ENCODE measurements at places on chromosomes 1 and 21.

- no peak for DNase-seq
These were observed 23.8 kb downstream of the EIF2D start for GRCh38 chr1:206588492-206588891.

DNA sequence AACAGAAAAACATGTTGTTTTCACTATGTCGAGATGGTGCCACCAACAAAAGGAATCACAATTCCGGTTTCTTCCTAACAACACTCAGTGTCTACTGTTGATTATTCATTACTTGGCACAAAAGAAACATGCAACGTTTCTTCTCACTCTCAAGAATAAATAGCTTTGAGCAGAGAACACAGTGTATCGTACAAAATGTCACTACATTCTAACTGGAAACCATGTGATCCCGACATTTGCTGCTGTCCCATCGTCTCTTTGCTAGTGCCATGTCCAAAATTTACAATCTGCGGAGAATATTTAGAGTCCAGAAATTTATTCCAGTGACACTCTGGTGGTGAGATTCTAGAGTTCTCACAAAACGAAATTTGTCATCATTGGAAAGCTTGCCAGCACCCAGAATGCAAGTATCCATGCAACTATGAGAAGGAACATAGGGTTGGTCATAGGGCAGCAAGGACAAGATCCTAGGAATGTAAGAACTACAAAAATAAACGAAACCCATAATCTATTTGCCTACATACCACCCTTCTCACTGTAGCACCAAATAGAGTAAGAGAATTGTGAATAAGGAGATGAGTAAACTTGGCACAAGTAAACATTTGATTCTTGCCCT, 505.1 kb downstream of the LTN1 start:
- DNase-seq, result no peak

DNA sequence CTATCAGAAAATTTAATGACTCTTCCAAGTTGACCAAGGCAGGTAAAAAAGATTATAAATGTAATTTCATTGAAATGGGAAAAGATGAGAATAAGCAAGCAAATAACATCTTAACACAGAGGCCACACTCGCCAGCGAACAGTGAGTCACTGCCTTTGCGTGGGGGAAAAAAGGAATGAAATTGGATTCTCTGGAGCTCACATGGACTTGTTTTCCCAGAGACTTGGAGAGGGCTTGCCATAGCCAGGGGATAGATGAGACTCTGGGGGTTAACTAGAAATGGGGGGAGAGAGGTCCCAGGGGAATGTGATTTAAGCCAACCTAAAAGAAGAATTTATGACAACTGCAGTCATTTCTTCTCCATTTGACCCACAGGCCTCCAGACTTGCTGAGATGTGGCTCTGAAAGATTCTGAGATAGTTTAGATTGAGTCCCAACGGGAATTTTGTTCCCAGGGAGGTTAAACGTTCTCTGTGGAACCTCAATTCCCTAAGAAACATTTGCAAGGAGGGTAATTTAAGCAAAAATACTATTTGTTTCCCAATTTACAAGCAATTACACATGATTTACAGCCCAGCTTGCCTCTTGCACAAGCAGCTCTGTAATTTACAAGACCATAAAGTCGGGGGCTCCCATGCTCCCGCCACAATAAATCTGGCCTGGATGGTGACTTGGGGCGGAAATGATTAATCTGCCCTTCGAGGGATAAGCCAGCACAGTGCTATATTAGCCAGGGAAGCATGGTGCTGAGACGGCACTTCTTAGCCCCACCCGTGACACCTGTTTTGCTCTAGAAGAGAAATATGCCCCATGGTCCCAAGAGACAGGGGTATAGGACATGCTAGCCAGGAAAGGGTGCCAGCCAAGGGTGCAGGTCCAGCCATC, 68.8 kb downstream of the GRIK3 start:
- DNase-seq, result no peak

DNA sequence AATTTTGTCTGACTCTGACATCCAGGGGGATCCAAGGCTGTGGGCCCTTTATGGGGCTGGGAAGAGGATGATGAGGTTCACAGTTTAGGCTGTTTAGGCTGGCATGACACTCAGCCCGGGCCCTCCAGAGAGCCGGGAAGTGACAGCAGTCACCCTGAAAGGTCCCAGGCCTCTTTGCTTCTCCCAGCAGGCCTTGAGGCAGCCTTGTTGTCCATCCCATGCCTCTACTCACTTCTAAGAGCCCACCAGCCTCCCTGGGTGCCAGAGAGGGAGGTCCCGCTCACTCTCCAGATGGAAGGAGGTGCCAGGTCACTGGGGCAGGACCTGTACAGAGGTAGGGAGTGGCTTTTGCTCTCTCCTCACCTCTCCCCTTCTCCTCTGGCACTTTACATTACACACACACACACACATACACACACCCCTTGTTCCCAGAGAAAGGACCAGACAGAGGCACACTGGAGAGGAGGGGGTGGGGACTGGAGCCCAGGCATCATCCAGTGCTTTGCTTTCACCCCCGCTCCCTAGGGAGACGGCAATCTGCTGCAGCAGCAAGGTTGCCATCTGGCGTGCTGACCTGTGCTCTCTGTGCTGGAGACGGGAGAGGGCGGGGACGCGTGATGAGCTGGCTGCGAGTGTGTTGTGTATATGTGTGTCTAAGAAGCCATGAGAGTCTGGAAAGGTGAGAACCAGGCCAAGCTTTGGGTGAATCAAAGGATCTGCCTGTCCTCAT, 4.6 kb downstream of the KLHDC8A start:
- DNase-seq, result no peak

- DNase-seq, result no peak
These were observed 2.6 kb downstream of the PRDM2 start for GRCh38 chr1:13702425-13703127.

DNA sequence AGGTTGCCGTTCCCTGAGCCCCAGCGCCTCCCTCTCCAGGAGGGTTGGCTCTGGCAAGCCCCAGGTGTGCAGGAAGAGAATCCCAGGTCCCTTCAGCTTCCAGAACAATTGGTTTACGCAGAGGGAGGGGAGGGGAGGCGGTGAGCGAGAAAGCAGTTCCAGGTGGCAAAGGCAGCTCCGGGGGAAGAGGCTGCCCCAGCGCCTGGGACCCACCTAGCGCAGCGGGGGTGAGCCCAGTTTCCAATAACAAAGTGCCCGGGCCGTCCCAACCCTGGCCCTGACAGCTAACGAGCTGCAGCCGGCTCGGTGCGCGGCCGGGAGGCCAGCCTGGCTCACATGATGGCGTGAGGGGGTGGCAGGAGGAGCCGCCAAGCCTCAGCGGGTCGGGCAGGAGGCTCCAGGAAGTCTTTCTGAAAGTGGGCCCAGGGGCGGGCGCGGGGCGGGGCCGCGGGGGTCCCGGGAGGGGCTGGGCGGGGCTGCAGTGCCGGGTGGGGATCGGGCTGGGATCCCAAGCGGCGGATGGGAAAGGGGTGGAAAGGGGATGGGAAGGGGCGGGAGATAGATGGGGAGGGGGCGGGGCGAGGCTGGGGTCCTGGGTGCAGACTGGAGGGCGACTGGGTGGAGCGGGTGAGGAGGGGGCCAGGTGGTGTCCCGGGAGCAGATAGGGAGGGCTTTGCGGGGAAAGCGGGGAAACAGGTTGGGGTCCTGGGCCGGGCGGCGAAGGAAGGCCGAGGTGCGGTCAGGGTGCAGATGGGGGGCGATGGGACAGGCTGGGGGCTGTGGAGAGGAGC, 22.8 kb downstream of the DHRS3 start:
- peak; percentile 84 for DNase-seq

DNA sequence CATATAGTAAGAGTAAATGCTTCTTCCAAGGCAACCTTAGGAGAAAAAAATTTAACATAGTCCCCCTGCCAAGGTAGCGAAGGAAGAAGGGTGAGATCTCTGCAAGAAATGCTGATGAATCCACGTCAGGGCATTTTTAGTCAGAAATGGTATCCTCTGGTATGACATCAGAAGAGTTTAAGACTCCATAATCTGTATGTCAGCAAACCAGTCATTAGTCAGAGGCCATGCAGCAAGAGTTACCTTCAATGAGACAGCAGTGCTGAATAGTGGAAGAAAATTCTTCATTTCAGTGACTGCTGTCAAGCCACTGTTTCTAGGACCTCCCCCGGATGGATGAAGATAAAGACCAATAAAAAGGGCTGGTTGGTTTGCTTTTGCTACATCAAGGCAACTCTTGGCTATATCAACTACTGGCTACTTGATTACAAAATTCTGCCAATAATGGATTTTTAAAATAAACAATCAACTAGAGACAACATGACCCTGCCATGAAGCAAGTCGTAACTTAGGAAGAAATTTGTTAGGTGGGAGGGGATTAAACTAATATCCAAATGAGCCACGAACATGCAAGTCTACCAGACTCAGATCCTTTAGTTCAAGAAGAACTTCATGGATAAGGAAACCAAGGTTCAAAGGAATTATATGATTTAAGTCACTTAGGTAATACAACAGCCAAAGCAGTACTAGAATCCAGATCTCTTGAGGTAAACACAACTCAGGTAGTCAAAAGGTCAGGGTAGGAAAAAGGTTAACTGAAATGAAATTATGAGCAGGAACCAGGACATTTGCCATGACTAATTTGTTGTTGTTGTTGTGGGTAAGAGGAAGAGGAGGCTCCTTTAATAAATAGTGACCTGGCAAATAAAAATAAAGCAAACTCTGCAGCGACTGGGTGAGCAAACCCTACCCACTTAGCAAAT, 25.6 kb upstream of the GUCA2A start:
- DNase-seq, result no peak

DNA sequence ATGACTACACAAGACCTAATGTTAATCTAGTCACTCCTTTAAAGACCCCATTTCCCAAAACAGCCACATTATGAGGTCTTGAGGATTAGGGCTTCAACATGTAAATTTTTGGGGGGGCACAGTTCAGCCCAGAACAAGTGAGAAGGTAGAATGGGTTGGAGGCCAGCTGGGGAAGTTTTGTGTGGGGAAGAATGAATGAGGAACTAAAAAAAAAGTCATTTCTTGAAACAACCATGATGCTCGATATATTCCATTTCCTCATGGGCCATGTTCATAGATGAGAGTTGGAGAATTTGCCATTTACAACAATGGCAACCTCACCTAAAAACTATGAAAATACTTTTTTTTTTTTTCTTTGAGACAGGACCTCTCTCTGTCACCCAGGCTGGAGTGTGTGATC, 14.5 kb downstream of the NLRP3 start:
- no peak for DNase-seq

GRCh38 chr1:222465211-222466041, 82.5 kb downstream of the HHIPL2 start:
- DNase-seq, result peak; percentile 90

- DNase-seq, result no peak
These were observed 896 bp downstream of the LYSMD1 start for GRCh38 chr1:151164732-151165280.

GRCh38 chr21:15462092-15462491, 267.7 kb upstream of the USP25 start:
- DNase-seq, result no peak

GRCh38 chr1:18883636-18884418, 18.5 kb downstream of the ALDH4A1 start:
- peak; percentile 63 for DNase-seq

GRCh38 chr1:47934243-47934805, 62.9 kb downstream of the TRABD2B start:
- DNase-seq, result peak; percentile 94

DNA sequence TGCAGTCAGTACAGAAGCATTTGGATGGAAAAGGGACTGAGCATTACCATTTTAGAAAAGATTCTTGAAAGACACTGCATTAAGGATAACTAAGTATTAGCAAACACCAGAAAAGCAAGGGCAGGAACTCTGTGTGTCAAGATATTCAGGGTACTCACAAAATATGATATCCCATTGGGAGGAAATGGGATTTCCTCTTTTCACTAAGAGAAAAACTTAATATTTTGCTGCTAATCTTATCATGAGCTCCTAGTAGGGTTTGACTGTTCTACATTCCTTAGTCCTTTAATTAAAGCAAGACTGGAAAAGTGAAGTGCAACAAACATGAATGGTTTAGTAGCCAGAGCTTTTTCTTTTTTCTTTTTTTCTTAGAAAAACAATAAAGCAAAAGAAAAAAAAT, 305.9 kb upstream of the ADGRL4 start:
- no peak for DNase-seq

GRCh38 chr1:221972276-221973235, 230.7 kb upstream of the DUSP10 start:
- no peak for DNase-seq

GRCh38 chr1:59070610-59071009, 226.3 kb upstream of the FGGY start:
- no peak for DNase-seq

GRCh38 chr1:56586502-56586901, 7.1 kb upstream of the PLPP3 start:
- DNase-seq, result no peak

DNA sequence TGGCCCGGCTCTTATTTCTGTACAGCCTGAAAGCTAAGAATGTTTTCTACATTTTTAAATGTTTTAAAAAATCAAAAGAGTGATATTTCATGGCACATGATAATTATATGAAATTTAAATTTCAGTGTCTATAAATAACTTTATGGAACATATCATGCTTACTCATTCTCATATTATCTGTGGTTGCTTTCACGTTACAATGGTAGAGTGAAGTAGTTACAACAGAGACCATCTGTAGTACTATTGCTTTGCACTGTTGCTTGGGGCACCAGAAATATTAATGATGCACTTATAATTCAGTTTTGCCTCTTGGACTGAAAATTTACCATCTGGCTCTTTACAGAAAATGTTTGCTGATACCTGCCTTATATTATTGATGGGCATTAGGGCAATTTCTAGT, 481.6 kb downstream of the PLPP3 start:
- no peak for DNase-seq

DNA sequence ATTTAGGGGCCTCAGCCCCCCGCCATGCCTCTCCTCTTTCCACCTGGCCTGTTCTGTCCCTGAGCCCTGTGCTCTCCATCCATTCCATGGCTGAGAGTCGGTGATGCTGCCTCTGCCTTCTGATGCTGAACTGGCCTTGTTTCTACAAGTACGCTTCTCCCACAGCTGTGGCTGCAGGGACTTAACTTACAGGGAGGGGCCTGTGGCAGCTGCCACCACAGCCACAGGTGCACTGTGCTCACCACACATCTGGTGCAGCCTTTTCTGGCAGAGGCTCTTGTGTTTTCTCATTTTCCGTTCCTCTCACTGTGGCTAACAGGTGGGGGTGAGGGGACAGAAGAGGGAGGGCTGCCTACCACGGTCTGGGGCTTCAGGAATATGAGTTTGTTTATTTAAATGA, 4.2 kb downstream of the FMO1 start:
- no peak for DNase-seq

- no peak for DNase-seq
These were observed 19.7 kb downstream of the BTG2 start for GRCh38 chr1:203325026-203325417.

DNA sequence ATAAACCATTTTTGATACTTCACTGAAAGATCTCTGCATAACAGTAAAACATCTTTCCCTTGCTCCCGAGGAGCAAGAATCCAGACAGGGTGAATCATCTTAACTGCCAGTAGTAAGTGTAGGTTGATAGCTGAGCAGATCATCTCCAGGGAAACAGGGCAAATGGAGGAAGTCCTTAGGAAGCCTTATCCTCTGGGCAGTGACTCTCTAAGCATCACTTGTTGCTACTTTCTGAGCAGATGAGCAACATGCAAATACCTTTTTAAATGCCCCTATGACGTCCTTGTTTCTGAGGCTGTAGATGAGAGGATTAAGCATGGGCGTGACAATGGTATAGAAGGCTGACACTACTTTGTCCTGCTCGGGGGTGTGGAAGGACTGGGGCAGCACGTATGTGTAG, 8.9 kb downstream of the OR2T11 start:
- DNase-seq, result no peak

GRCh38 chr1:183360473-183360872, 57.7 kb downstream of the NMNAT2 start:
- no peak for DNase-seq
